NCI-H446 treated with DMSO at 0.1 percent for 48 hours (cell line): ENCODE measurements at places on chromosomes 12 and 14.

DNA sequence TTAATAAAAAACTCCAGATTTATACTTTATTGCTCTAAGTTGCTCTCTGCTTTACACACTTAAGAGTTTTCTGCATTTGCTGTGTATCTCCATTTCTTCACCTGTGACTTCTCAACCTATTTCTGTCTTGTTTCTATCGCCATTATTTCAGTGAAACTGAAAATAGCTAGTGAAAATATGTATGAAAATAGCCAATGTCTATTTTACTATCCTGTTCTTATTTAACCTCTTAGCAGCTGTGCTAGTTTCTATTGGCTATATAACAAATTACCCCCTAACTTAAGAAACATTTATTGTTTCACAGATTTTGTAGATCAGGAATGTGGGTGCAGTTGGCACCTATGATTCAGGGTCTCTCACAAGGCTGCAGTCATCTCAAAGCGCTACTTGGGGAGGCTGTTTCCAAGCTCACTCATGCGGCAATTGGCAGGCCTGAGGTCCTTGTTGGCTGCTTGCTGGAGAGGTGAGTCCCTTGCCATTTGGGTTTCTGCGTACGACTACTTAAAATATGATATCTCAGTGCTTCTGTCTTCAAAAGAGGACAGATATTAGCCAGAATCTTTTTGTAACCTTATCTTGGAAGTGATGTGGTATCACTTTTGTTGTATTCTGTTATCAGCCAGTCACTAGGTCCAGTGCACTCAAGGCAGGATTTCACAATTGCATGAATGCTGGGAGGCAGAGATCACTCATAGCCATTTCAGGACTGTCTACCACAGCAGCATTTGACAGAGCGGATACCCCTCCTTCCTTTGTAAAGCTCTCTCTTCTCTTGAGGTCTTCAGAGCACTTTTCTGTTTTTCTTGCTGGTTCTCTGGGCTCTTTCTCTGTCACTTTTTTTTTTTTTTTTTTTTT lies 7.2 kb downstream of the ERC1 start:
- DNase-seq = no peak

DNA sequence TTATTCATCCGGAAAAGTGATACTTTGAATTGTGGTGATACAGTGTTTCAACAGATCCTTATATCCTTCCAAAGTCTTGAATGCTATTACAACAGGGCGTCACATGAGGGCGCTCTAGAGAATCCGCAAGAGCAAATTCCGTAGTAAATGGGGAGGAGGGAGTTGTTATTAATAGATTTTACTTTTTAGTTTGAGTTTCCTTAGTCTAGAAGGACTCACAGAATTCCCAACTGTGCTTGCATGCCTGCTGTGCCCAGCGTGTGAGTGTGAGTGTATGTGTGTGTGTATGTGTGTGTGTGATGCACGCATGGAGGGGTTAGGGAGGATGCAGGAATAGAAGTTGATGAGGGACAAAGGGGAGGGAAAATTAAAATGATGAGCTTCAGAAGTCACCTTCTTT lies 375.3 kb downstream of the C12orf75 start:
- DNase-seq = no peak

GRCh38 chr14:30468354-30468753 lies 90.6 kb upstream of the G2E3 start:
- no peak for DNase-seq

GRCh38 chr14:105471297-105471821 lies 3.3 kb upstream of the CRIP2 start:
- no peak for DNase-seq

GRCh38 chr12:53497461-53497860 lies 1.8 kb downstream of the MAP3K12 start:
- no peak for DNase-seq

DNA sequence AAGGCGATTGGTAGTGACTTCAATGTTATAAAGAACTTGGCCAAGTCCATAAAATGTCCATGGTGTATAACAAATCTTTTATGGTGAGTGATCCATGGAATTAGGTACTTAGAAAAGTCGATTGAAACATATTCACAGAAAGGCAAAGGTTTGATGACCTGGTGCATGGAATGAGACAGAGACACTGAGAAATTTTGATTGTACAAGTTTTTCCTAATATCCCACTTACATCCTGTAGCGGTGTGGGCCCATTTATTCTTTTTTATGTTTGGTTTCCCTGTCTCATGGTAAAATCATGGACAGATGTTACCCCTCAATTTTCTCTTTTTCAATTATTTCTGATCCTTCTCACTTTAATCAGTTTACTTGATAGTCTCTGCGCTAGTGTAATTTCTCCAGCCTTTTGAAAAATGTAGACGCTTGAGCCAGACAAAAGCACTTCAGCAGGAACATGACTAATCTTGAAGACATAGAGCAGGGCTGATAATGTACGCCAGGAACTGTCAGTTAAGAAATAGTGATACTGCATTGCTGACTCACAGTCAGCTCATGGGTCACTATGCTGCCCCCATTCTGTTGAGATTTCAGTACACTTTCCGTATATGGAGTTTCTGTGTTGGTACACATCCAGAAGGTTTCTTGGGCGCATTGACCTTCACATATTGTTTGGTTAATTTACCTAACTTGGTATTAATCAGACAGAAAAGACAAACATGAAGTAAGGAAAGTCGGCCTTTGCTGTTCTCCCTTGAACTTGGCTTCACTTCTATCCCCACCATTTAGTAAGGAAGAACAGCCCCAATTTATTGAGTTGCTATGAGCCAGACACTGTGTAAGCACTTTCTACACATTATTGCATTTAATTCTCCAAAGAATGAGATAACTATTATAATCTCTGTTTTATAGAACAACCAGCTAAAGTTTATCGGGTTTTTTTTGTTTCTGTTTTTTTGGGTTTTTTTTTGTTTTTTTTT lies 841.7 kb downstream of the DIO2 start:
- peak; percentile 32 for DNase-seq

DNA sequence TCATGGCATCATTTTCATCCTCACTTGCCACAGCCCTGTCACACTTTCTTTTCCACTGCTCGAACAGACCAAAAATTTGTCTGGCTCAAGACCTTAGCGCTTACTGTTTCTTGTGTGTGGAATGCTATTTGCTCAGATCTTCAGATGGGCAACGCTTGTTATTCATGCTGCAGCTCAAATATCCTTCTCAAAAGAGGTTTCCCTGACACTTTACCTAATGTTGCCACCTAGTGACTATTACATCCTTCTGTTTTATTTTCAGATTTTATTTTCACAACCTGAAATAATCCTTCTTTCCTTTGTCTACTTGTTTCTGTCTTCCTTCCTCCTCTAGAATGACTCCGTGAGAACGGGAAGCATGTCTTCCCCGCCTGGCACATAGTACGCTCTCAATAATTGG lies 5.6 kb downstream of the FBXO33 start:
- peak; percentile 18 for DNase-seq

DNA sequence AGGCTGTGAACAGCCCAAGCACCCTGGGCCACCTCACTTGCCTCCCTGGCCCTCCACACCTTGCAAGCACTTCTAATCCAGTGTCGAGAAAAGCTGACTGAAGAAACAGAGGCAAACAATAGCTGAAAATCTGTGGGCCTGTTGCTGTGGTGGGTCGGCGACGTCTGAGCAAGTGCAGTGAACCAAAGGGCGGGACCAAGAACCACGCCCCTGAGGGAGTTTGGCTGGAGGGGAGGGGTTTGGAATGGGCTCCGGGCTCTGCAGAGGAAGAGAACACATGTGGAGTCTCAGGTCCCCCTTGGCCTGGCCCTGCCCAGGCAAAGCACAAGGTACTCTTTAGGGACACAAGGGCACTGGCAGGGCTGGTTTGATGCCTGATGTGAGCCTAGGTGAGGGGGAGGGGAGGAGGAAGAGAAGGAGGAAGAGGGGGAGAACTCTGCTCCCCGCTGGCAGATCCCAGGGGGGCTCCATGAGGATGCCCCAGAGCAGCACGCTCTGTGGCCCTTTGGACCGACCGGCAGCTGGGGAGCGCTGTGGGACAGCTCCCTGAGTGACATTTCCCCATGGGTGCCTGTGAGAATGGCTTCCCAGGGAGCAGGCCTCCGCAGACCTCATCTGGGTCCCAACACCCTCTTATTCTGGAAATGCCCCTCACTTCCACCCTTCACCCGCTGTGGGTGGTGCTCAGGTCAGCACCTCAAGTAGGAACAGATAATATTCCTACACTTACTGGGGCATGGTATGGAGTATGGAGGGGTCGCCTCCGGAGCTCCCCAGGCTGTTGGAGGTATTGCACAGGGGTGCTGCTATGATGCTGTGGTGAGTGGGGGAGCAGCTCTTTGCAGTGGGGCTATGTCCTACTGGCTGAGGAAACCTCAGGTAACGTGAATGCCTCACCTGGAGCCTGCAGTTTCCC lies 85.5 kb downstream of the CPSF2 start:
- DNase-seq = no peak

DNA sequence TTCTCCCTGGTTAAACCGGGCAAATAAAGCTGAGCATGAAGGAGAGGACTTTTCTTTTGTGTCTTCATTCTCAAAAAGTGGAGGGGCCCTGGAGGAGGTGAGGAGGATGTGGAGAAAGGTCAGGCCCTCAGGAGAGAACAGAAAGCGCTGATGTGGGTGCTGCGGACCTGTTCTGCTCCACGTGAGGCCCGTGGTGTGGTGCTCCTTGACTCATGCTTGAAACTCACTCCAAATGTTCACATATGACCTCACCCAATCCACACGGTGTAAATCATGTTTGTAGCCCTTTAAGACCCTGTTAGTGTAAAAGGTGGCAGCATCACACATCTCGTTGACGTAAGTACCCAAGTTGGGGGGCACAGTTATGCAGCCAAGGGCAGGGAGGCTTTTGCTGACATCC lies 126.2 kb downstream of the FOXN3 start:
- no peak for DNase-seq

GRCh38 chr14:99119554-99120525 lies 152.2 kb downstream of the BCL11B start:
- no peak for DNase-seq
